GM06990 (cell line): ENCODE measurements at places on chromosomes 11 and 22.

DNA sequence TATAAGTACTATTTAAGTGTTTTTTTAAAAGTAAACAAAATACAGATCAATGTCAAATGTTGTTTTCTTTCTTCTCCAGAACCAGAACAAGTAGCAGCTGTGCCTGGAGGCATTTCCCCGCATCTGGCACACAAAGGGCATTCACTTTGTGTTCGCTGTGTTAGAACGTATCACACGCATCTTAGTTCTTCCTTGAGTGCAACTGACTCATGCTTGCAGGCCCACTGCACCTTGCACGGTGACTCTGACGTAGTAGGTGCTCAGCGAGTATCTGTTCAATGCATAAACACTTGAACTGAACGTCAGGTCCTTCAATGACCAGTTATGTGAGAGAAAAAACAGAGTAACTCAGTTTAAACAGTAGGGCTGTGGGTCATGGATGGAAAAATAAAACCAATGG lies 3.5 kb downstream of the IFT27 start:
- no peak for DNase-seq

DNA sequence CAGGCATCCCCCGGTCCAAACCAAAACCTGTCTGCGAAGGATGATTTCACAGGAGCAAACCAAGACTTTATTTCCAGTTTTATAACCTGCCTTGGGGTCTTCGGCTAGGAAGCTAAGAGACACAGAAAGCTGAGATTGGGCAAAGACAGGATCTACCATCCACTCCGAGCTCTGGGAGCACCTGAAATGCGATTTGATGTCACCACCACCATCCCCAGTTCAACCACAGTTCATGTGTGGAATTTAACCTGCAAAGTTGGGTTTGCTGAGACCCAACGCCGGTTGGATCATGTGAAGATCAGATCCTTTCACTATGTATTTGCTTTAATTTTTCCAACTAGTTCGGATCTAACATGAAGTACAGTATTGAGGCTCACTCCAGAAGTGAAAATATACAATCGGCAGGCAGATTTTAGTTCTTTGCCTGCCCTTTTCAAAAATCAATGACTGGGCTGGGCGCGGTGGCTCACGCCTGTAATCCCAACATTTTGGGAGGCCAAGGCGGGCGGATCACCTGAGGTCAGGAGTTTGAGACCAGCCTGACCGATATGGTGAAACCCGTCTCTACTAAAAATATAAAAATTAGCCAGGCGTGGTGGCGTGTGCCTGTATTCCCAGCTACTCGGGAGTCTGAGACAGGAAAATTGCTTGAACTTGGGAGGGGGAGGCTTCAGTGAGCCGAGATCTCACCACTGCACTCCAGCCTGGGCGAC lies 1.4 kb upstream of the C11orf24 start:
- DNase-seq = no peak

DNA sequence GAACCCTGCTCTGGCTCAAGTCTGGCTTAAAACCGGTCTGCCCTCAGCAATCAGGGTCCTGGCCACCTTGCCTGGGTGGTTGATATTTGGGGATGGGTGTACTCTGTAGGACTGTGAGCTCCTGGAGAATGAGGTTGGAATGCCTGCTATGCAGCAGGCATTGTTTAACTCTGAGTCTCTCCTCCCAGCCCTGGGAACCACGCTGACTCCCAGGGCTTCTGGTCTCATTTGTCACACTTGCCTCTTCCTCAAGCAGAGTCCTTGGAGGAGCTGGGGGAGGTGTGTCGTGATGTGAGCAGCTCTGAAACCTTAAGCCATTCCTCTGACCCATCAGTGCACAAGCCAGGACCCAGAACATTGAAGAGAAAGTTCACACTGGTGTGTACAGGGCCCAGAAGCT lies 340.1 kb downstream of the MN1 start:
- no peak for DNase-seq

DNA sequence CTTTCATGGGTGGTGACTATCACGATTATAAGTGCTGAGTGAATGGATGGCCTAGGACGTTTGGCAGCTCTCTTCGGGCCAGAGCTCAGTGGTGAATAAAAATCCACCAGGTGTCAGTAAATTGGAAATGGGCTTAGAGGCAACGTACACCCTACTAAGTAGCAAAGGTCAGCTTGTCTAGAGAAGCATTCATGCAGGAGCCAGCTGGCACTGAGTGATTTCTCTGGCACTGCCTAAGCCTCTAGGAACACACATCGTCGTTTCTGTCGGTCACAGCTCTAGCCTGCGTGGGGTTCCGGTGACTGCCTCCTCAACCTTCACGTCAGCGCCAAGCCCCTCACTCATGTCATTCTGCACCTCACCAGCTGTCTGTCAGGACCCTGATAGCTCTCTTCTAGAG lies 192.4 kb upstream of the NTM start:
- no peak for DNase-seq

GRCh38 chr11:86810288-86810687 lies 9.9 kb downstream of the PRSS23 start:
- no peak for DNase-seq

DNA sequence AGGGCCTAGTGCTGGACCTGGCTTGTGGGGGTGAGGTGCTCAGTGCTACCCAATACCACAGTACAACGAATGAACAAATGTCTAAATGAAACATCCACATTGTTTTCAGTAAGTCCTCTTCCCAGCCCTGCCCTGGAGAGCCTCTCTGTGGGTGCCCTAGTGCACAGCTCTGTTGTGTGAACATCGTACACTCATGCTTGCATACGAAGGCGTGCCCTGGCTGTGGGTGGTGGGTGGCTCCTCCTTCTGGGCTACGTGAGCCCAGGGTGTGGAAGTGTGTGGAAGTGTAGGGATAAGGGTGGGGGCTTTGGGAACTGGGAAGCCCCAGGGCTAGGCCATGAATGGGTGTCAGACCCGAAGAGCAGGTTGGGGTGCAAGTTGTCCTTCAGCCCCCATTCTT lies 592 bp upstream of the NLRX1 start:
- no peak for DNase-seq
